ENCODE measurements at places on chromosomes 3 and 15.
A peak's percentile ranks its signal among the peaks of the same experiment; 100 is the strongest.

DNA sequence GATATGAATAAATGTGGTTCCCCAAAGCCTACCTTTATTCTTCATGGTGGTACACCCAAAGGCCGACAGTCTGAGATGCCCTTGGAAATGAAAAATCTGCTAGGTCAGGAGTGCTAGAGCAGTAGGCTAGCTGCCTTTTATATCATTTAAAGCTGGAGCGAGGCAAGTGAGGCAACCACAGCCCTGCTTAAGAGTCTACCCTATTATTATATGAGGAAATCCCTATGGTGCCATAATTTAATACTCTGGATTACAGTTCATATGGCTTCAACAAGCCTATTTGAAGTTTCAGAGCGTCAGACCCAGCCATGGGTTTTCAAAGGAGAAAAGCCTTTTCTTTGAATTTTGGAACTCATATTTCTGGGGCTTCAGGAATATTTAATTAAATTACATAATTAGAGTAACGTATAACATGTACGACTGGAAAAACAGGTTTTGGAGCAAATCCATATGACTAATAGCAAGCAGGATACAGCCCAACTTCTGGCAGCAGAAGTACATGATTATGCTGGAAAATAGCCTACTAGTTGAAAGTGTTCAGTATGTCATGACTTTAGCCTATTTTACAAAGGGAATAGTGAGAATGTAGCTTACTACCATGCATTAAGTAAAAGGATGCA, 18.0 kb upstream of the SLTM start:
- ATAC-seq: no peak

- peak; percentile 50 for ATAC-seq
Observed at GRCh38 chr3:52890735-52891134, 6.6 kb downstream of the STIMATE start.

- ATAC-seq: no peak
Observed at GRCh38 chr15:33987444-33987843, 19.1 kb downstream of the CHRM5 start.

- no peak for ATAC-seq
Observed at GRCh38 chr3:144529566-144529965, 557.9 kb downstream of the DIPK2A start.

- no peak for ATAC-seq
Observed at GRCh38 chr3:49812916-49813496, 747 bp downstream of the UBA7 start.

DNA sequence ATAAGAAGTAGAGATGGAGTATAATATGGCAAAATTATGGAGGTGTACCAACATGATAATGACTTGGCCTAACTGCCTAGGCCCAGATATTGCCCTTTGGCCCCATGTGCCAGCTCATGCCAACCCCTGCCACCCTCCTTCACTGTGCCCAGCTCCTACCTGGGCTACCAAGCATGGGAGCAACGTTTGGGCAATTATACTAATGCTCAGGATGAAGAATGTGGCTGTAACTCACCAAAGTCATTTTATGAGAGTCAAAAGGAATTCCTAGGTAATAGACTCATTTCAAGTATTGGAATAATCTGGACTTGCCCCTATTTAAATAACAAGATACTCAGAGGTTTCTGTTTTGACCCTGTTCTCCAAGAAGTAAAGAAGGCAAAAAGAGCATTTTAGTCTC, 240.2 kb upstream of the IL12A start:
- ATAC-seq: no peak

GRCh38 chr3:48112813-48113212, 75.4 kb downstream of the CDC25A start:
- ATAC-seq: no peak

DNA sequence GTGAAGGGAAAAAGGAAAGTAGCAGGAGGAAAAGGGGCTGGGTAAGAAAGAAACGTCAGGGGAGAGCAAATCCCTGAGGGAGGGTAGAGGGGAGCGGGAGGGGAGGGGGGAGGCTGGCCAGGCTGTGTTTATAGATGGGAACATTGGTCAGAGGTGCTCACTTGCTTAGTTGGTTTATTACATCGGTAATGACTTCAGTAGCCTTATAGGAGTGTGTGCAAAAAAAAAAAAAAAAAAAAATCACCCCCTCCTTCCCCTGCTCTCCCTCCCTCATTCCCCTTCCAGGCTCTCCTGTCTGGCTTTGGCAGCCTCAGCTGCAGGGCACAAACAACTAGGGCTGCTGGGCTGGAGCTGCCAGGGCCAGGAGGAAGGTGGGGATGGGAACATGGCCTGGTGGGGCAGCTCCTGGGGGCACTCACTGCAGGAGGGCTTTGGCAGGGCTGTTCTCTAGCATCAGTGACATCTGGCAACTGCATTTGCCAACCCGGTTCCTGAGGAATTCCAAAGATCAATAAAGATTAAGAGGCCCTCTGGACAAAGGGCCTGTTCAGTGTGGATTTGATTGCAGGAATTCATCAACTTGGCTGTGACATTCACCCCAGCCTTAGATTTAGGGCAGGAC, 334.5 kb upstream of the FRG2C start:
- ATAC-seq: no peak

DNA sequence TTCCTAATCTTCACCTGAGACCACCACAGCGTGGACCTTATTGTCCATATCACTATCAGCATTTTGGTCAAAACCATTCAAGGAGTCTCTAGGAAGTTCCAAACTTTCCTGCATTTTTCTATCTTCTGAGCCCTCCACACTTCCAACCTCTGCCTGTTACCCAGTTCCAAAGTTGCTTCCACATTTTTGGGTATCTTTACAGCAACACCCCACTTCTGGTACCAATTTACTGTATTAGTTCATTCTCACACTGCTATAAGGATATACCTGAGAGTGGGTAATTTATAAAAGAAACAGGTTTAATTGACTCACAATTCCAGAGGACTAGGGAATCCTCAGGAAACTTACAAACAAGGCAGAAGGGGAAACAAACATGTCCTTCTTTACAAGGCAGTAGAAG, 103.3 kb upstream of the CBLB start:
- no peak for ATAC-seq

- no peak for ATAC-seq
Observed at GRCh38 chr15:70291305-70292075, 193.8 kb upstream of the TLE3 start.

- no peak for ATAC-seq
Observed at GRCh38 chr3:85081191-85081906, 122.6 kb downstream of the CADM2 start.

DNA sequence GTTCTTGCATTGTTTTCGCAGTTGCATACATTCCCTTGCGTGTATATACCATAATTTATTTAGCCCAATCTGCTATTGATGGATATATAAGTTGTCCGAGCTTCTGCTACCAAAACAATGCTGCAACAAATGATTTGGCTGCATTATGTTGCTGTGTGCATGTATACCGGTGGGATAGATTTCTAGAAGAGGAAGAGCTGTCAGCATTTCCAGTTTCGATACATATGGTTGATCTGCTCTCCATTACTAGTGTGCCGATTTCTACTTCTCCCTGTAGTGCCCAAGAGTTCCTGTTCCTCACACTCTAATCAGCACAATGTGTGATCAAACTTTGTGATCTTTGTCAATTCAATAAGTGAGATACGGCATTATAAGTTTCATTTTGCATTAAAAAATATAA, 92.8 kb upstream of the NMNAT3 start:
- ATAC-seq: no peak

GRCh38 chr15:31598620-31599019, 272.0 kb downstream of the KLF13 start:
- ATAC-seq: no peak

DNA sequence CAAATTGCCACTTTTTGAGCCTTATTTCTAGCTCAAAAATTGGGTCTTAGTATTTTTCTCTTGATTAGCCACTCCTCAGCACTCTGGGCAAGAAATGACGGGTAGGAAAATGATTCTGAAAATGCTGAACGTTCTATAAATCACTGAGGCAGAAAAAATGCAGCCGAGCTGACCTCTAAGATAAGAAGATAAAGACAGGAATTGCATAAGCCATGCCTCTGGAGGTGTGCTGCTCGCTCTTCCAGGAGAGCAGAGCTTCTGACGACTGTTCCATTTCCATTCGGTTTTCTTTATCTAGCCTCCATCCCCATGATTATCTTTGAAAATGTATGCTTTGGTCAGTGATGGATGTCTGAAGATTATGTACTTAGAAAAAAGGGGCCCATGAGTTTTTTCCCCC, 558.8 kb upstream of the ADAMTS9 start:
- ATAC-seq: no peak

GRCh38 chr15:58015565-58015964, 49.9 kb downstream of the ALDH1A2 start:
- no peak for ATAC-seq

GRCh38 chr3:45253316-45253715, 27.2 kb upstream of the TMEM158 start:
- no peak for ATAC-seq

DNA sequence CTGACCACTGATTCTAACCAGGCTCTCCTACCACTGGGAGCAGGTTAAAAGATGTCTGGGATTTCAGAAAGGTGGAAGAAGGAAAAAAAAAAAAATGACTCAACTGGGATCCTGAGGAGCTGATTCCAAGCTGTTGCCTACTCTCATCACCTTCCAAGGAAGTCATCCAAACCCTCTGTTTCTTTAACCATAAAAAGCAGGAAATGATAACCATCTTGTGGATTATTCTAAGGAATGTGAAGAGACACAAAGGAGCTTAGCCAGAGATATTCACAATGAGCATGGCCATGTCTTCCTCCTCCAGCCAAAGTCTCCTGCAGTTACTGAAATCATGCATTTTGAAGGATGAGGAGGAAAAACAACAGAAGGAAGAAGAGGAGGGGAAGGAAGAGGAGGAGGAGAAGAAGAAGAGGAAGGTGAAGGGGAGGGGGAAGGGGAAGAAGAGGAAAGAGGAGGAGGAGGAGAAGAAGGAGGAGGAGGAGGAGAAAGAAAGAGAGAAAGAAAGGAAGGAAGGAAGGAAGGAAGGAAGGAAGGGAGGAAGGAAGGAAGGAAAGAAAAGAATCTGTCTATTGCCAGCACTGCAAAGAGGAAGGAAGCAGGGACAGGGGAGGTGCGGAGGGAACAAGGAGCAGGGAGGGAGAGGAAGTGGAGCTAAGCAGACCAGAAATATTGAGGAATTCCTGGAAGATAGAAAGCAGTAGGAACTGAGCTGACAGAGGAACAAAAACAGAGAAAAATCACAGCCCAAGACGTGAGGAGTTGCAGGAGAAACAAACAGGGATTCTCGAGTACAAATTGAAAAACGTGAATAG, 229.2 kb downstream of the UACA start:
- no peak for ATAC-seq

DNA sequence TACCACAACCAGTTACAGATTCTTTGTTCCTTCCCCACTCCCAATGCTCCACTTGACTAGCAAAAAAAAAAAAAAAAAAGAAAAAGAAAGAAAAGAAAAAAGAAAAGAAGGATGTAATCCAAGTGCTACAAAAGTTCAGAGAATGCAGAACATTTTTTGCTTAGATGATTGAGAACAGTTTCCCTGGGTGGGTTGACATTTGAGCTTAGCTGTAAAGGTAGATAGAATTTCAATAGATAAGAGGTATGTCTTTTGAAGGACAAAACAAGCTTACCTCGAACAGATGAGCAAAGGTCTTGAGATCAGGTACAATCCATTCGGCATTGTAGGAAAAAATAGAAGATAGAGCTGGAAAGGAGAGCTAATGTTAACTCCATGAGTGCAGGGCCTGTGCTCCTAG, 344.6 kb upstream of the NECTIN3 start:
- no peak for ATAC-seq

DNA sequence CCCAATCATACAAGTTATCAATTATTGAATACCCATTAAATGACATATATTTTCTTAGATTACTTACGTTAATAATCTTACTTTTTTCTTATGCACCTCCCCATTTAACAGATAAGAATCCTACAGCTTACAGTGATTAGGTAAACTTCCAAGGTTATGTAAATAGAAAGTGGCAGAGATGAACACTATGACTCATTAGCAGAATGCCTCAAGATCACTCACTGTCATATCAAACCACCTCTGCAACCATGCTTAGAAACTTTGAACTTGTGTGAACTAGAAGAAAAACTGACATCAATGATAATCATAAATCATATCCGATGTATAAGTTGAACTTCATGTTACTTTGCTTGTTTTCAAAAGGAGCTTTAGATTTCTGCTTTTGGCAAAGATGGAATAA, 911.6 kb upstream of the ARPP21 start:
- ATAC-seq: no peak

GRCh38 chr3:113147681-113148261, 63.6 kb upstream of the BOC start:
- ATAC-seq: no peak

DNA sequence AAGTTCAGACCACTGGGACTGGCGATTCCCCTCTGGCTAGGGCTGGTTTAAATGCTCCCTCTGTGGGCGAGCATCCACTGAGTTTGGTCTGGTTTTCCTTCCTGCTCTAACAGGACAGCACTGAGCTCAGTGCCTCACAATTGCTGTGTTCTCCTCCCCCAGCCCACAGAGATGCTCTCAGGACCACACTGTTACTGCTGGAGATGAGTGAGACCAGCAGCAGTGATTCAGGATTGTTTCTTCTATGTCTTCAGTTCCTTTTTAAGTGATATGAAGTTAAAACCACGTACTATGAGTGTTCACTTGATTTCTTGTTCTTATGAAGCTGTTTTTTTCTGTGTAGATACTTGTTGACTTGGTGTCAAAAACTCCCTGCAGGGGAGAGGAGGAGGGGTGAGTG, 180.4 kb upstream of the COL8A1 start:
- ATAC-seq: no peak

GRCh38 chr3:13574083-13574797, 25.3 kb downstream of the FBLN2 start:
- ATAC-seq: no peak

- no peak for ATAC-seq
Observed at GRCh38 chr15:70584441-70584837, 178.9 kb downstream of the UACA start.

- peak; percentile 92 for ATAC-seq
Observed at GRCh38 chr15:70528270-70528706, 235.1 kb downstream of the UACA start.

DNA sequence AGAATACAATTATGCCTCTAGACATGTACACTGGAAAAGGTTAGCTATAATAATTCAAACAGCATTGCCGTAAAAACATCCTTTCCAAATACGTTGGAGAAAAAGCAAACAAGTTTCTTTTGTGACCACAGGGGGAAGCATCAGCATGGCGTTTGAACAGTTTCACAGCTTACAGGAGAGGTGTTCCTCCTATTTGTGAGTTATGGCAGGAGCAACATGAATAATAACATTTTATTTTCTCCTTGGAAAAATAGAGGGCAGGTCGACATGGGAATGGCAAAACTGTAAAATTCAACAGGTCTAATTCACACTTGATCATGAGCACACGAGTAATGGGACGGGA, 39.7 kb upstream of the GADL1 start:
- ATAC-seq: no peak

Data from activated CD4-positive, CD25-positive, alpha-beta regulatory T cell treated with anti-CD3 and anti-CD28 coated beads, Interleukin-2, amount 50 U/mL, for 24 hours (primary cell).